Activated CD4-positive, alpha-beta T cell treated with anti-CD3 and anti-CD28 coated beads, Interleukin-2, amount 50 U/mL, for 48 hours (primary cell): ENCODE measurements at places on chromosomes 7 and 10.
A peak's percentile ranks its signal among the peaks of the same experiment; 100 is the strongest.

DNA sequence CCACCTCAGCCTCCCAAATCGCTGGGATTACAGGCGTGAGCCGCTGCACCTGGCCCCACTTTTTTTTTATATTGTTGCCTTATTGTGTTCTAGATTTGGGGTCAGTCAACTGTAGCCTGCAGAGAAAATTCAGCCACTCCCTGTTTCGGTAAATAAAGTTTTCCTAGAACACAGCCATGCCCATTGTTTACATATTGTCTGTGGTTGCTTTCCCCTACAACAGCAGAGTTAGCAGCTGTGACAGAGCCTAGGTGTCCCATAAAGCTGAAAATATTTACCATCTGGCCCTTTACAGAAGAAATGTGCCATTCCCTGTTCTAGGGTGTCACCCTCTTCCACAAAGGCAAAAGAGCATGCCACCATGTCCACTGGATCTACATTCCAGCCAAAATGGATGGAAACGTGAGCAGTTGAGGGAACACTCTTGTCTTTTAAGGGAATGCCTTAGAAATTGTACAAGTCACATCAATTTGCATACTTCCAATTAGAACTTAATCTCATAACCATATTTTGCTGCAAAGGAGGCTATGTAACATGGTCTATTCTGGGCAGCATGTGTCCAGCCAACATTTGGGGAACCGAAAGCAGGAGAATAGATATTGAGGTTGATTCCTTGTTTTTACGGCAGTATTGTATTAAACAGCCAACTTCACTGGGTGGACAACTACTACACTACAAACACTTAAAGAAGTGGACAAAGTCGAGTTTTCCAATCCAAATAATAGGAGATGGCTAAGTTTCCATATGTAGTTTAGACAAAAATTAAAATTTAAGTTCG is 11.0 kb upstream of the BLVRA start:
- no peak for DNase-seq

DNA sequence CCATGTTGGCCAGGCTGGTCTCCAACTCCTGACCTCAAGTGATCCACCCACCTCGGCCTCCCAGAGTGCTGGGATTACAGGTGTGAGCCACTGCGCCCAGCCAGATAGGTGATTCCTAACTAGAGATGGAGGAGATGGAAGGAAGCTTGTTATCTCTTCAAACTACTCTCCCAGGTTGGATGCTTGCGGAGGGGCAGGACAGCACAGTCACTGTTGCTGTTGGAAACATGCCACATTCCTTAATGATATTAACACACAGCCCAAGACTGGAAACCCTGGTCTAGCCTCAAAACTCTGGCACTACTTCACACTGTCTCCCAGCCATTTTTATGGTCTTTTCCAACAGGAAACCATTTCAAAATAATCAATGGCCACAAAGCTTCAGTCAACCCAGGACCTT is 468.8 kb upstream of the NRP1 start:
- no peak for DNase-seq

DNA sequence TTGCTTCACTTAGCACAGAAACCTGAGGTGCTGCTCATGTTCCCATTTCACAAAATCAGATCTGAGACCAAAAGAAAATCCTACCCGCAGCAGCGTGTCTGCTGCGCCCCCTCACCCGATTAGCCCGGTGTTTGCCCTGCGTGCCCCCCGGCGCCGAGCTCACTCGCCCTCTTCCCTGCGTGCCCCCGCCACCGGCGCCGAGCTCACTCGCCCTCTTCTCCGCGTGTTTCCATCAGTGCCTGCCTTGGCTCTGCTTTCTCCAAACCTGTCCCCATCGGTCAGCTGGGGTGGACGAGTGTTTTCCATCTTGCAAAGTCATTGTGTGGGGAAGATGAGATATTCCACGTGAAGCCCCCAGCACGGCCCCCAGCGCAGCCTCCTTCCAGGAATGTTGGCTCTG is 225.3 kb upstream of the PITRM1 start:
- no peak for DNase-seq

GRCh38 chr7:5672468-5672867 is 109.0 kb downstream of the RNF216 start:
- DNase-seq: no peak

- DNase-seq: no peak
Measured at GRCh38 chr7:121697731-121698316, 175.1 kb upstream of the PTPRZ1 start.

- no peak for DNase-seq
Measured at GRCh38 chr7:94223375-94224084, 171.2 kb upstream of the COL1A2 start.

GRCh38 chr7:102064361-102065025 is 222.2 kb upstream of the SH2B2 start:
- DNase-seq: no peak

- DNase-seq: peak; percentile 80
Measured at GRCh38 chr10:80046629-80047441, 31.6 kb upstream of the TMEM254 start.
